ENCODE measurements at places on chromosomes 6 and 20.

- DNase-seq = no peak
Measured at GRCh38 chr20:34768096-34768495, 57.4 kb downstream of the NCOA6 start.

DNA sequence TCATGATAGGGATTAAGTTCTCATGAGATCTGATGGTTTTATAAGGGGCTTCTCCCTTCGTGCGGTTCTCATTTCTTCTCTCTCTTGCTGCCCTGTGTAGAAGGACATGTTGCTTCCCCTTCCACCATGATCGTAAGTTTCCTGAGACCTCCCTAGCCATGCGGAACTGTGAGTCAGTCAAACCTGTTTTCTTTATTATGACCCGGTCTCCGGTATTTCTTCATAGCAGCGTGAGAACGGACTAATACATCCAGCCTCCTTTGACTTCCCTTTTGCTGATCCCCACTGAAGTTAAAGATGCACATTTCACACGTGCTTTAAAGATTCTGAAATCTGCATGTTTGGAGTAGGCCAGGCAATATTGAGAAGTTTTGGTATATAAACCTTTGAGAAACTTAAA is 543.1 kb downstream of the PRKN start:
- no peak for DNase-seq

DNA sequence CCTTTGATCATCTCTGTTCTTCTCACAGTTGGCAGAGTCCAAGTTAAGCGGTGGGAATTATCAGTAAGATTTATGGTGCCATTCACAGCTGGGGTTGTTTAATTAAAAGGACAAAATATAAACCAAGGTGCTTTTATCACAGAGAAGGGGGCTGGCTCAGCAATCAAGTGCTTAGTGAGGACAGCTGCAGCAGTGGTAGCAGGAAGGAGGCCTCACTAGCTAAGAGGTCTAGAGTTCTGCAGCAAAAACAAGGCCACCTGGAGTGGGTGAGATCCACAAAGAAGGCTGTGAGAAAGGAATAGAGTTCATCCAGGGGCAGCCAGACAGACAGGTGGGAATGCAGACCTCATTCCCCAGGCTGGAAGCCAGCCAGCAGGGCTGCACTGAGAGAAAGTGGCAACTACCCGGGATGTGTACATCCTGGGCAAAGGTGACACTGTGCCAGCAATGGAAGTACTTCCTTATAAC is 37.1 kb downstream of the PIGU start:
- no peak for DNase-seq

- no peak for DNase-seq
Measured at GRCh38 chr6:131059486-131059885, 3.6 kb downstream of the EPB41L2 start.

- peak; percentile 59 for DNase-seq
Measured at GRCh38 chr6:28719275-28719940, 193.7 kb downstream of the GPX5 start.

- peak; percentile 26 for DNase-seq
Measured at GRCh38 chr6:106608080-106608668, 21.1 kb downstream of the RTN4IP1 start.

DNA sequence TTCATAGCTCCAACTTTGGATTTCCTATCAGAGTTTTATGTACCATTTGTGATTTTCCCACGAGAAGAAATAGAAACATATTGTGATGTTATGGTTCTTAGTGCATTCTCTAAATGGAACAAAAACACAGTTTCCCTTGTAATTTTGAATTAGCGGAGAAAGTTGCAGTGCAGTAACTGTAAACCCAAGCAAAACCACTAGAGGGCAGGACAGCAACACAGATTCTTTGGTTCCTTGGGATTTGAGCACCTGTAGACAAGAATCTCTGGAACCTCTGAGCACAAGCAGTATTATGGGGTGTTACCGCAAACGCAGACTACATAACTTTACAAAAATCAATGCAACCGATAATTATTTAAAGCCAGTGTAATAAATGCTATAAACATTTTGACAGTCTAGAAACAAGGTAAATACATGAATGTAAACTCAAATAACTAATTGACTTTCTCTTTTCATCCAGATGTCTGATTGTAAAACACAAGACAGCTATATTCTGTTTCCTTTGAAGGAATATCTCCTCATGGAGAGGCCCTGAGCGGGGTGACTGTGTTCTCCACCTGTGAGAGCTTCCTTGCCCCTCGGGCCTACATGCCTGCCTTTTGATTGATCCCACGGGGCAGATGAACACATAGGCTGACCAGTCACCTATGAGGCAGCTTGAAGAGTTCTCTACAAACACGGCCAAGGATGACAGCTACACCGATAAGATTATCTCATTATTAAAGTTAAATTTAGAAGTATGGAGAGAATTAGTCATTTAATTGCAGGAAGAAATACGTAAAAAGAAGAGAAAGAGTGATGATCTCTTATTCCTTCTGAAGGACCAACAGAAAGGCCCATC is 67.5 kb upstream of the COL21A1 start:
- DNase-seq = peak; percentile 7

DNA sequence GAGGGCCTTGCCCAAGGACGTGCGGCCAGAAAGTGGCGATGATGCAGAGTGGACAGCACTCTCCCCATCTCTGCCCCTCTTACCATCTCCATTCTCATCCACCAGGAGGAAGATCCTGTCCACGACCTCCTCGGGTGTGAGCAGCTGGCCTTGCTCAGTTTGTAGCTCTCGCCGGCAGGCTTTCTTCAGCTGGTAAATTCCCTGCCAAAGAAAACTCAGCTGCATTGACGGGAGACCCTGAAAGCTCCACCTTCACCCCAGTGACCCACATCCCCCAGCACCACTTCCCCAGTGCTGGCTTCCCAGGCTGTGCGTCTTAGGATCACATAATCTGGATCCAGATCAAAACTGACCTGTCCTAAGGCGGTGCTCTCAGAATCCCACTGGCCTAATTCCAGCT is 9.2 kb downstream of the GUCA1B start:
- no peak for DNase-seq

DNA sequence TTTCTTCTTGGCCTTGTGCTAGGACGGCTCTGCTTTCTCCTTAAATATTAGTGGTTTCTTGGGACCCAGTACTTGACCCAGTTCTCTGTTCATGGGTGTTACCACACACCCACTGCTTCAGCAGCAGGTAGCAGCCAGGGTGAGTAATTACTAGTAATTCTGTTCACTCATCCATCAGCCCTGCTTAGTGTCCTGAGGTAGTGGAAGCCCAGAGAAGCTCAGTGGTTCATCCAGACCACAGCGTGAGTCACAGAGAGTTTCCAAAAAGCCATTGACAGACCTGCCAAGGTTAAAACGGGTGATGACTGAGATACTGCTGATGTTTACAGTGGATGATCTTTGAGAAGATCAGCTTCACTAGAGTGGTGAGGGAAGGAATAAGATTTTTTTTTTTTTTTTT is 51.7 kb upstream of the HINT3 start:
- DNase-seq = peak; percentile 84

DNA sequence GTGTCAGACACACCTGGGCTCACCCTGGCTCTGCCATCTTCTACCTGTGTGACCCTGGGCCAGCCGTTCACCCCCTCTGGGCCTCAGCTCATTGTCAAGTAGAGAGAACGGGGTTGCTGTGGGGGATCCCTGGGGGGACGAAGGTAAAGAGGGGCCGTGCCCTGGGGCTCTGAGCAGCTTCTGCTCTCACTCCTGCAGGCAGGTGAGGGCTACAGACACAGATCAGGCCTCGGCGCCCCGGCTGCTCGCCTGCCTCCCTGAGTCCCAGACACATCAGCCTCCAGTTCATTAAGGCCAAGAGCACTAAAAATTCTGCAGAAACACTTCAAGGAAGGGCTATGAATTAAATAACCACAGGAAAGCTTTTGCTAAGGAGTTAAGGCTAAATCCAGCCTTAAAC is 394.4 kb downstream of the CDH4 start:
- no peak for DNase-seq

DNA sequence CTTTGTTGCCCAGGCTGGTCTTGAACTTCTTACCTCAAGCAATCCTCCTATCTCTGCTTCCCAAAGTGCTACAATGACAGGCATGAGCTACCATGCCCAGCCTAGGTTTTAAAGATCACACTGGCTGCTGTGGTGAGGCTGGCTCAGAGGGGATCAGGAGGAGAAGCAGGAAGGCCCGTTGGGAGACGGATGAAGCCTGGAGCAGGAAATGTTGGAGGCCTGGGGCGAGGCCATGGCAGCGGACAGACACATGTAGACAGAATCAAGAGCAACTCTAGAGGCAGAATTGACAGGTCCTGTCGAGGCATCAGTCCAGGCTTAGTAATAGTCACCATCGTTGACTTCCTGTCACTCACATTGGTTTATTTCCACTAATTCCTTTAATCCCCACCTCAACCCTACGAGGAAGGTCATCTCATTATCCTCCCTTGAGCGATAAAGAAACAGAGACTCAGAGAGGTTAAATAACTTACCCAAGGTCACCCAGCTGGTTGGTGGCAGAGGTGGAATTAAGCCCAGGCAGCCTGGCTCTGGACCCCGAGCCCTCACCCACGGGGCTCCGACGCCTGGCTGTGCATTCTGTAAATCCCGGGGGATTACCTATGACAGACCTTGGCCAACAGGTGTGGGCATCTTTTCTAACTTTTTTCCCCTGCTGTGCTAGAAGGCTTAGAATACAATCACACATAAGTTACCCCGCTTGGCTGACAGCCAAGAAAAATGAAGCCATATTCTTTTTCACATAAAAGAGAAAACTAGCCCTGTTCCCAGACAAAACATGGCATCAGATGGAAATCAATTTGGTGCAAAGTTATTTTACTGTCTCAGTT is 113.4 kb downstream of the EYA2 start:
- no peak for DNase-seq

DNA sequence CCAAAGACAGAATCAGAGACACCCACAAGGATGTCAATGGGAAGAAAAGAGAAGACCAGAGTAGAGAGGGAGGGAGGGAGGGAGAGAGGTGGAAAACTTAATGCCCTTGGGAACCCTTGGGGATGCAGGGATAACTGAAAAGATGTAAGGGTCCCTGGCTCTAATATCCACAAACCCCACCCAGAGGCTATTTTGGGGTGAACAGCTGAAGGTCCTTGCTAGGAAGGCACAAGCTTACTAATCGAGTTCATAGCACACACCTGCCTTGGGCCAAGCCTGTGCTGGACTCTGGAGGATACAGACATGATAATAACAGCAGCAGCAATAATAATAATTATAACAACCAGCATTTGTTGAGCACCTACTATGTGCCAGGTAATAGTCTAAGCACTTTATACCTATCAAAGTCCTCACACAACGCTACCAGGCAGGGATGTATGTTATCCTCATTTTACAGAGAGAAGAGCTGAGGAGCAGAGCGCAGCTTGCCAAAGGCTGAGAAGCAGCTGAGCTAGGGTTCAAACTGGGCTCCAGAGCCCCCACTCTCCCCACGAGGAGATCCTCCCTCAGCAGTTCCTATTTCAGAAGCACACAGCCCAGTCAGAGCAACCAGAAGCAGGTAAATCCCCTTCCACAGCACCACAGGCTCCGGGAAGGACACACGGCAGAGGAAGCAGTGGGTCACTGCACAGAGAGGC is 174.2 kb downstream of the ANKRD60 start:
- DNase-seq = no peak

GRCh38 chr6:149264629-149265028 is 52.9 kb upstream of the TAB2 start:
- peak; percentile 52 for DNase-seq

- peak; percentile 17 for DNase-seq
Measured at GRCh38 chr6:16168858-16169257, 40.0 kb downstream of the MYLIP start.

GRCh38 chr6:35351422-35351821 is 9.1 kb downstream of the PPARD start:
- DNase-seq = no peak

DNA sequence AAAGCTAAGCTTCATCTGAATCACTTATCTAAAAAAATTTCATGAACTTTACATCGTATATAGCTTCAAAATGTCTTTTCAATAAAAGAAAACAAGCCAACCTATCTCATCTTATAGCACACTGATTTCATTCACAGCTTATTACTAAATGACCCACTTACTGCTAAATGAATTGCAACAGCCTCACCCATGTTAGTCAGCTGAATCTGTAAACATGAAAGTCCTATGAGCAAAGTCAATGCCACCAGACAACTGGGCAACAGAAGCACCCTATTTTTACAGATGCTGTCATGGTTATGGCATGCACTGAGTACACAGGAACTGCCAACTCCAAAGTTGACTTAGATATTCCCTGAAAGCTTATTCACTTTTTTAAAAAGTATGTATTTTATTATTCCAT is 41.2 kb upstream of the DST start:
- no peak for DNase-seq

DNA sequence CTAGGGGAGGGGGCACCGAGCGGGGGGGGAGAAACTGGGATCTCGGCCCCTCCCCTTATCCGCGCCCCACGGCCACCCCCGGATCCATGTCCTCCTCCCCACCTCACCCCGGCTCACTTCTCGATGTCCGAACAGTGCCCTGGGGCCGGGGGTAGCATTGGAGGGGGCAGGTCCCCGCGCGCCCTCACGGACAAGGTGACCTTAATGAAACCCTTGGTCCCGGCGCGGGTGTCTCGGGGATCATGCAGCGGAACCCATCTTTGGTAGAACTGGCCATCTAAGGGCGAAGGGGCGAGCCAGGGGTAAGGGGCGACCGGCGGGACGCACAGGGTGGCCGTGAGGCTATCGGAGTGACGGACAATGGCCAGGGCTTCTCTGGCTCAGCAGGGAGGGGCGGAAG is 13.6 kb upstream of the SPAG4 start:
- DNase-seq = no peak

DNA sequence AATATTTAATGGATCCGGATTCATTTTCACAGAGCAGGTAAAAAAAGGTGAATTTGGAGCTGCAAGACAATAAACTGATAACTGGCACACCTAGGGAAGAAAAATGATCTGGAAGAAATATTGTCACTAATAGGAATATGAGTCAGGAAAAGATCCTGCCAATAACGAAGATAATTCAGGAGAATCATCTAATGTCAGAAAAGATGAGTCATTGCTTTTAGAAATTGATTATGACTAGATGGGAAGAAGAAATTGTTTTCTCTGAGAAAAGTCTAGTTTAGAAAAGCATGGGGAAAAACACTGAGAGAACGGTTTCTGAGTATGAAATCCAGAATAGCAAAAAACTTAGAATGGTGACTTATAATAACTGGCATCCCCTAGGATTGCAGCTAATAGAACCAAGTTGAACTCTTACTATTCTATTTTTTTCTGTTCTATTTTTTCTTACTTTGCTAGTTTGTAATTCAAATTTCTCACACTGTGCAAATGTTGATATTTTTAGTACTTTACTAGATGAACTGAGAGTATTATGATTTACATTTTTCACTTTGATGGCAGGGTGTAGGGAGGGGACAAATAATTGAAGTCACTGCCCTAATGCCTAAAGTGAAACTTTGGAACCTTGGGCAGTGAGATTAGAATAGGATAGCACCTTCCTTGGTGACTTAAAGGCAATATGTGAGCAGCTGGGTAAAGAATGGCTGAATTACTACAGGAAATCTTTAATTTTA is 38.2 kb upstream of the SUPT3H start:
- no peak for DNase-seq
